ENCODE measurements at places on chromosomes 11 and 22.

DNA sequence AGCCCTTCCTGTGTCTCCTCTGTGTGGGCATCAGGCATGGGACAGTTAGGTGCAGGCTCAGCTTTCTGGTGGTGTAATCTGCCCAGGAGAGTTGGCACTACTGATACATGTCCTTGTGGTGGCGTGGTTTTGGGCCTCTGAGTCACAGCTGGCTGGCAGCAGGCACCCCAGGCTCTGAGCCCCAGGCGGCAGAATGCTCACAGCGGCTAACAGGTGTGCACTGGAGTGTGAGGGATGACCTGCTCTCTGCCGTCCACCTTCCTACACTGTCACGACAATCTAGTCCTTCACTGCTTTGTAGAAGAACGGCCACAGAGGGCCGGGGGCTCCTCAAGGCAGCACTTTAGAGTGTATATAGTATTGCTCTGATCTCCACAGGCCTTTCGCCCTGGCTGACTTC is 100.3 kb upstream of the PITPNB start:
- DNase-seq, result no peak

DNA sequence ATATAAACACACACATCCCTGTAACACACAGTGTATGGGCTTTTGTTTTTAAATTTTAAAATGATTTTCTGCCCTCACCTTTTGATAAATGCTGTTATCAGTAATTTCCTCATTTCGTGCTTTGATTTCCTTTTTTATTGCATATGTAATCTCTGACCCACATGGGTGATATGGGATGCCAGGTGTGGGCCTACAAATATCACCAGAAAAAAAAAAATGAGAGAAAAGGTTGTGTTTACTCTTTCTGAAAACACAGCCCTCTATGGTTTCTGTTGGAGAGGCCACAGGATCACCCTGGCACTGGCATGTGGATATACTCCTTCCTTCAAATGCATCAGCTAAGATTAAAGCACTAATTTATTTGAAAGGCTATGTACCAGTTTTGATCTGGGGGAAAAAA is 17.0 kb downstream of the DRD2 start:
- DNase-seq, result no peak

DNA sequence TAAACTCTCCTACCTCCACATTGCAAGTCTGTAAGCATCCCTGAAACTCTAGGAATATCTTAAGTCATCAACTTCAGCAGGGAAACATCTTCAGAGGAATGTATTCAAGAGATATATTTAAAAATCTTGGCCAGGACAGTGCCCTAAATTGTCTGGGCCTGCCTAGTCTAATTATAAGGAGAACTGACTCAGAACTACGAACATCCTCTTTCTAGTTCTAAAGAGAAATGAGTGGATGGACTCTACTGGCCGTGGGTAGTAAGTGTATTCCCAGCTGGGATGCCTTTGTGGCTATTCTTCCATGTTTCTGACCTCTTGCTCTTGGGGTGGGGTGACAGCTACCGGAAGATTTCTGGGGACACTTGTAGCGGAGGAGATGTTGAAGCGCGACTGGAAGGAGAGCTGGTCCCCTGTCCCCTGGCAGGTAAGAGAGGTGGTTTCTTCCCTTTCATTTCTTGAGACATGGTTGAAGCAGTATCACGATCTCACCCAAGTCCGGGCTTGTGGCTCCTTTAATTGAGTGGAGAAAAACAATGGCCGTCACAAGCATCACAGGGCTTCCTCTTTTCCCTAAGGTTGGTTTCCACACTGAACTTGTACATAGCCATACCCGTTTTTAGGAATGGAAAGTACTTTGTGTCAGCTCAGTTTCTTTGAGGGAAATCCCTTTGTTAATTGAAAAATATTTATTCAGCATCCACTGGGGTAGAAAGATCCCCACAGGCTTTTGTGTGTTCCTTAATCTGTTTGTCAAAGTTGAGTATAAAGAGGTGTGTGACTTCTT is 97.7 kb upstream of the SORL1-AS1 start:
- no peak for DNase-seq

DNA sequence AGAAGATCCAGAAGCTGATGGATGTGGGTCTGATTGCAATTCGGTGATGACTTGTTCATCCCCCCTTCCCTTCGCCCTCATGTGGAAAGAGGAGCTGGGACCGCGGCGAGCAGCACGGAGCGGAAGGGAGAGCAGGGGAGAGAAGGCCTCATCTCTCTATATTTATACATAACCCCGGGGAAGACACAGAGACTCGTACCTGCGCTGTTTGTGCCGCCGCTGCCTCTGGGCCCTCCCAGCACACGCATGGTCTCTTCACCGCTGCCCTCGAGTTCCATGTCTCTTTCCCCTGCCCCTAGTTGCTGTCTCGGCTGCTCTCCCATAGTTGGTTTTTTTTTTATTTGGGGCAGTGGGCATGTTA is 2.5 kb upstream of the FERMT3 start:
- no peak for DNase-seq

GRCh38 chr11:62373464-62374119 is 36.3 kb downstream of the ASRGL1 start:
- no peak for DNase-seq

GRCh38 chr11:10305262-10305963 is 540 bp downstream of the ADM start:
- DNase-seq, result no peak

Data from activated T-cell treated with anti-CD3 and anti-CD28 coated beads for 4 hours (primary cell).